Trophoblast cell (in vitro differentiated cells and primary cell): ENCODE measurements at places on chromosomes 7 and 10.

DNA sequence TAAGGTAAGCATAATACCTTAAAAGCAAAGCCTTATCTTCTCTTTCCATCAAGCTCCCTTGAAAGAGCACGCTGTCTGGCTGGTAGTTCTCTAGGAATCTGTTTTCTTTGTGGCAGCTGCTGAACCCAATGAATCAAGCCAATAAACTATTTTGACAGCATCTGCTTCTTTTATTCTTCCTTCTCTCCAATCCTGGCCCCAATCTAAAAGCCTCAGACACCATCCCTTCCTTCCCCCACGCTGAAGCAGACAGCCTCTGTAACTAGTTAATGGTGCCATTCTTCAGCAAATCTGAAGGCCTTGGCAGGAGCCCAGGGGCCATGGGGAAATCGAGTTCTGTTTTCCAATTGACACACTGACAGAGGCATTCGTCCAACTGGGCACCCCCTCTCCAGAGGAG, 186.6 kb upstream of the LYZL1 start:
- H3K36me3 ChIP-seq, result no peaks in the 10 kb centered on the region
- peak overlapping the region; percentile 99 for H3K27ac ChIP-seq
- DNase-seq, result peak; percentile 37

GRCh38 chr7:19369806-19370205, 224.6 kb upstream of the FERD3L start:
- no peaks in the 10 kb centered on the region for H3K27me3 ChIP-seq
- no peak for DNase-seq
- no peaks in the 10 kb centered on the region for H3K4me1 ChIP-seq
- no peak overlapping the region for H3K27ac ChIP-seq
- no peaks in the 10 kb centered on the region for H3K36me3 ChIP-seq
- no peak overlapping the region for H3K4me3 ChIP-seq

- H3K27me3 ChIP-seq, result no peaks in the 10 kb centered on the region
- no peaks in the 10 kb centered on the region for H3K4me1 ChIP-seq
- H3K36me3 ChIP-seq, result no peaks in the 10 kb centered on the region
- H3K27ac ChIP-seq, result no peak overlapping the region
- no peak overlapping the region for H3K4me3 ChIP-seq
- DNase-seq, result no peak
Measured at GRCh38 chr10:10854725-10855124, 162.9 kb upstream of the CELF2 start.

DNA sequence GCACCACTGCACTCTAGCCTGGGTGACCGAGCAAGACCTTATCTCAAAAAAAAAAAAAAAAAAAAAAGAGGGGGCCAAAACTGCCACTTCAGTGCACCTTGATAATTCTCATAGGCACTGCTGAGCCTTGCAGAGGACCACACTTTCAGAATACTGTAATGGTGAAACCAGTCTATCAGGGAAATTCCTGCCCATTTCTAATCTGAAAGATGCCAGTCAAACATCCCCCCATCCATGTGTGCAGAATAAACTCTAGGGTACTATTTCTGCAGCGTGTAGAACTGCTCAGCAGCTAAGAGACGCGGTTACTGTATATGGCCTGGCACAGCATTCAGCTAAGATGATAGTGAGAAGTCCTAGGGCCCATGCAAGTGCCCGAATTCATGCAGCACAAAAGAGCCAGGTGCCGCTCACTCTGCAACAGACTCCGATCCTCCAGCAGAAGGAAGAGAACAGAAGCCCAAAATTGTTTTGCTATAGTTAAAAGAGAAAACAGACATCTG, 286.8 kb upstream of the KLF14 start:
- H3K4me1 ChIP-seq, result no peaks in the 10 kb centered on the region
- no peaks in the 10 kb centered on the region for H3K27me3 ChIP-seq
- no peak overlapping the region for H3K27ac ChIP-seq
- no peak for DNase-seq
- no peak overlapping the region for H3K4me3 ChIP-seq

- DNase-seq, result no peak
- no peaks in the 10 kb centered on the region for H3K27me3 ChIP-seq
- no peaks in the 10 kb centered on the region for H3K36me3 ChIP-seq
- H3K4me3 ChIP-seq, result no peak overlapping the region
- H3K27ac ChIP-seq, result no peak overlapping the region
Measured at GRCh38 chr7:8278183-8278582, 16.2 kb upstream of the ICA1 start.

GRCh38 chr7:44194069-44194468, 4.8 kb upstream of the GCK start:
- no peak overlapping the region for H3K4me3 ChIP-seq
- no peaks in the 10 kb centered on the region for H3K4me1 ChIP-seq
- DNase-seq, result no peak
- no peaks in the 10 kb centered on the region for H3K27me3 ChIP-seq

DNA sequence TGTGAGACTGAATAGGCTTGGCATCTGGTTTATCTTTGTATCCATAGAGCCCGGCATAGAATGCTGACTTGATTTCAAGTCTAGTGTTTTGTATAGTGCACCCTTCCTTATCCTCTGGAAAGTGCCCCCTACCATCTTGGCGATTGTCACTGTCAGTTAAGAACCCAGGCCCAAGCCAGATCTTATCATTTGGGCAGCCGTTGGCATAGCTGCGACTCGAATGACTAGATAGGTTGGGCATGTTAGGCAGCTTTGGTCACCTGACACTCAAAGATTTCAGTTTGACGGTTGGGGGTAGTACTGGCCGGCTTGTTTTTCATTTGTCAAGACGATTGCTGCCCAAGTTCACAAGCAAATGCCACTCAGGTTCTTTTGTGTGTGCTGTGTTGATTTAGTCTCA, 6.6 kb downstream of the NIPSNAP2 start:
- no peaks in the 10 kb centered on the region for H3K27me3 ChIP-seq
- H3K4me1 ChIP-seq, result no peaks in the 10 kb centered on the region
- H3K36me3 ChIP-seq, result peaks cover 6% of the 10 kb centered on the region
- no peak overlapping the region for H3K27ac ChIP-seq
- no peak overlapping the region for H3K4me3 ChIP-seq
- DNase-seq, result no peak

- no peak overlapping the region for H3K27ac ChIP-seq
- H3K4me3 ChIP-seq, result no peak overlapping the region
- H3K27me3 ChIP-seq, result no peaks in the 10 kb centered on the region
- no peaks in the 10 kb centered on the region for H3K36me3 ChIP-seq
- peaks cover 3% of the 10 kb centered on the region for H3K4me1 ChIP-seq
- no peak for DNase-seq
Measured at GRCh38 chr7:22861576-22861975, 38.9 kb upstream of the TOMM7 start.

GRCh38 chr7:136655414-136655813, 213.0 kb upstream of the CHRM2 start:
- DNase-seq, result no peak
- H3K4me1 ChIP-seq, result no peaks in the 10 kb centered on the region
- no peak overlapping the region for H3K4me3 ChIP-seq
- H3K27me3 ChIP-seq, result no peaks in the 10 kb centered on the region

GRCh38 chr10:130927157-130927556, 384.4 kb downstream of the TCERG1L start:
- H3K27ac ChIP-seq, result no peak overlapping the region
- no peak overlapping the region for H3K4me3 ChIP-seq
- no peaks in the 10 kb centered on the region for H3K36me3 ChIP-seq
- H3K4me1 ChIP-seq, result peaks cover 9% of the 10 kb centered on the region
- no peaks in the 10 kb centered on the region for H3K27me3 ChIP-seq

DNA sequence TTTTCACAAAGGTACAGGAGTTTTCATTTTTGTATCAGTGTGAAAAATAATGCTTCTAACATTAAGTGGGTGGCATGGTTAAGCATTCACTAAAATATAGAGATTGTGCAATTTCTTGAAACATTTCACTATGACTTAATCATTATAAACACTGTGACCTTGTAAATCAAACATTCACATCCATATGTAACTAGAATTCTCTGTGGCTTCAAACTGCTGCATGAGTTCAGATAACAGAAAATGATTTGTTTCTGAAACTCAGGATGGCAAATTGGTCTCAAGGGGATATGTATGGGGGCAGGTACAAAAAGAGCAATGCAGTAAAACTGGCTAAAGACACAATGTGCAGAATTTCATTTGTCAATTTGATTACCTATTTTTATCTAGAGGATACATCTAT, 3.8 kb downstream of the FAM133B start:
- no peak overlapping the region for H3K27ac ChIP-seq
- no peaks in the 10 kb centered on the region for H3K27me3 ChIP-seq
- H3K36me3 ChIP-seq, result no peaks in the 10 kb centered on the region
- no peak for DNase-seq

DNA sequence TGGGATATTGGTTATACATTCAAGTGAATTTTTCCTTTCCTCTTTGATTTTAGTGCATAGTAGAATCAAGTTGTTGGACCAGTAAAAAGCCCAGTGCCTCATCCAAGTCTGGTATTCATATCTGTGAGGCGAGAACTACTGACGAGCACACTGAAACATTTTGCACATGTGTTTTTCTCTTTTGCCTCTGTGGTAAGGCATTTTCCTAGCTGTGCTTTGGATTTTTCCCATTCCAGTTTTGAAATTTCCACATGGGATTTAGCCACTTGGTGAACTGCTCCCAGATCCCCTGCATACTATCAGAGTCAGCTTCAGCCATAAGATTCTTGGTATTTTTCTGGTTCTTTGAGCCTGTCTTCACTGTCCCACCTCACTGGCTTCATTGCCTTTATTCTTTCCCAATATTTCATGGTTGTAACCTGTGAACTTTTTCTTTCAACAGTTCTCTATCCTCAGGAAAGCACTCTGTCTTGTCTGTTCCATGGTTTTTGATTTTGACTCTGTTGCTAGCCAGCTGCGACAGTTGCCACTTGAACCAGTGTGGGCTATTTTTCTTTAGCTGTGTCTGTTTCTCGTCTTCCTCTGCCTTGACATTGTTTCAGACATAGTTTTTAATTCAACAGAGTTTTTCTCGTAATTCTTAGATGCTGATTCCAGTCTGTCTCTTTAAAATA, 239.0 kb downstream of the REEP3 start:
- H3K4me1 ChIP-seq, result no peaks in the 10 kb centered on the region
- H3K36me3 ChIP-seq, result no peaks in the 10 kb centered on the region
- H3K27ac ChIP-seq, result no peak overlapping the region
- no peaks in the 10 kb centered on the region for H3K27me3 ChIP-seq
- H3K4me3 ChIP-seq, result no peak overlapping the region
- peak; percentile 31 for DNase-seq

DNA sequence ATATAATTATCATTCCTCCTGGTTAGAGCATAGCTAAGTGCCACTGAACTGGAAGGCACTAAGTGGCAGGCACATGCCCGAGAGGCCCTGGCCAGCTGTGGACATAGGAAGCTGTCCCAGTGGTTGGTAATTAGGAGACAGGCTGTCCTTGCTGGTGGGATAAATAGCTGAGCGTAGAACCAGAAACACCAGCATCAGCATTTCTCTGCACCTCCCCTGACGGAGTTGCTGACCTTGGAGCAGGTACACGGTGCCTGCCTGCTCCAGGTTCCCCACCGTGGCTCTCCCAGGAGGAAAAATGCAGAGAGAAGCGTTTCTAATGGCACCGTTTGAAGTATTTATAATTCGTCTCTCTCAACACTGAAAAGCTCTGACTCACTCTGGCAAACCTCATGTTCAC, 5.6 kb upstream of the ABLIM1 start:
- peaks cover 2% of the 10 kb centered on the region for H3K4me1 ChIP-seq
- no peak overlapping the region for H3K27ac ChIP-seq
- H3K36me3 ChIP-seq, result no peaks in the 10 kb centered on the region
- no peak overlapping the region for H3K4me3 ChIP-seq
- H3K27me3 ChIP-seq, result no peaks in the 10 kb centered on the region

DNA sequence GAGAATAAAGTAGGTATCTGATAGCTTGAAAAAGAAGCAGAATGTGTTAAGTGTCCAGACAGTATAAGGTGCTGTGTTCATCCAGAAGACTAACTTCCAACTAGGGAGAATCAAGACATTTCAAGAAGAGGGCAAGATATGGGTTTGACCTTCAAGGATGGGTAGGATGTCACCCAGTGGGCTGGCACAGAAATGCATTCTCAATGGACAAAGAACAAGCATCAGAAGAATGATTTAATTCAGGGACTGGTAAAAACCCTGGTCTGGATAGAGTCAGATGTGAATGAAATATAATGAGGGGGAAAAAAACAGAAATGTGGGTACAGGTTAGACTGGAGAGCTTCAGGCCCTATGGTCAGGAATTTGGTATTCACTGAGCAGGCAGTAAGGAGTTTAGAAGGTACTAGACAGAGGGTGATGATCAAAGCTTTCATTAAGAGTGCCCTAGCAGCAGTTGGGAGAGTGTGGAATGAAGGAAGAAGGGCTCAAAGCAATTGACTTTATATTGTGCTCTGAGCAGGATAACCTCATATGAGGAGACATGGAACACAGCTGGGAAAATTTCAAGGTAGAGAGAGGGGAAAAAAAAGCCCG, 180.7 kb upstream of the ANK3 start:
- no peak for DNase-seq
- H3K36me3 ChIP-seq, result no peaks in the 10 kb centered on the region
- H3K4me3 ChIP-seq, result no peak overlapping the region
- H3K4me1 ChIP-seq, result no peaks in the 10 kb centered on the region
- no peaks in the 10 kb centered on the region for H3K27me3 ChIP-seq
- H3K27ac ChIP-seq, result no peak overlapping the region

DNA sequence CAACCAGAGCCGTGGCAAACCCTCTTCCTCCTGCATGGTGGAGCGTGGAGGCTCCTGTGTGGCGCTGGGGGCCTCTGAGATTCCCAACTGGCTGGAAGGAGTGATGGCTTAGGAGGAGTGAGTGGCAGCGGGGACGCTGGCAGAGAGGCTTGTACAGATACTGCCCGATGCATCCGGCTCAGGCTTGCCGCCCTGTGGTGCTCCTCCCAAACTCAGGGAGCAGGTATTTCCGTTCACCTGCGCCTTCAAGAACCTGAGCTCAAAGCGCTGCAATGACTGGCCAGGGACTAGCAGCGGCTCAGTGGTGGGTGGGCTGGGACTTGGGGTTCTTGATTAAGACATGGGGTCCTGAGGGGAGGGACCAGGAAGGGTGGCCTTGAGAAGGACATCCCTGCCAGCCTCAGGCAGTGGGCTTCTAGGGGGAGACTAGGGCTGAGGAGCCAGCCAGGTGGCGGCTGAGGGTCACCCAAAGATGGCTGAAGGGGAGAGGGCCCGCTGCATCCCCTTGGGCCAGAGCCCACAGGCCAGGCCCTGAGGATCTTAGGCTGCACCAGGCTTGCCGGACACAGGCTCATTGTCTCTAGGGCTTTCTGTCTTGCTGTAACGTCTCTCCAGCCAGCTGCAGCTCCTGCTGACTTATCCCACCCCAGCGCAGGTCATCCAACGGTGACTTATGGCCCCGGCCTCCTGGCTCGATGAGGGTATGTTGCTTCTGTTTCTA, 3.2 kb downstream of the ZNF775 start:
- DNase-seq, result no peak
- no peak overlapping the region for H3K27ac ChIP-seq
- H3K4me3 ChIP-seq, result no peak overlapping the region

GRCh38 chr7:139108266-139109187, 993 bp downstream of the ZC3HAV1 start:
- peaks cover 4% of the 10 kb centered on the region for H3K4me1 ChIP-seq
- no peaks in the 10 kb centered on the region for H3K36me3 ChIP-seq
- H3K27ac ChIP-seq, result peak overlapping the region; percentile 23
- H3K4me3 ChIP-seq, result peak overlapping the region; percentile 91
- no peaks in the 10 kb centered on the region for H3K27me3 ChIP-seq

DNA sequence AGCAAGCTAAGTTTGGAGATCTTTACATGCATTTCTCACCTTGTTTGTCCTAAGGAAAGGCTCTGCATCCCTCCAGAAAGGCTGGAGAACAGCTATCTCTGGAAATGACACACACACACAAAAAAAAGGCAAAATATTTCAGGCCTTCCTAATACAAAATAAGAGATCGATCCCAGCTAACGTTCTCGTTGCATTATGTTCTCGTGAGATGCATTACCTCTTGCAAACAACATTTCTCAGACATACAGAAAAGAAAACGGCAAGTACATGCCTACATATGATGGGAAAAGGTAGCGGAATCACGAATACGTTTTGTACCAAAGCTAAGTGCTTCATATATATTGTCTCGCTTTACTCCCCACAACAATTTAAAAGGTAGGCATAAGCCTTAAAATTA, 488 bp downstream of the MTERF1 start:
- DNase-seq, result no peak
- H3K4me3 ChIP-seq, result peak overlapping the region; percentile 81
- no peaks in the 10 kb centered on the region for H3K4me1 ChIP-seq
